CD4-positive, alpha-beta T cell treated with Interleukin-4 for 4 hours (primary cell): ENCODE measurements at places on chromosomes 3 and 15.

DNA sequence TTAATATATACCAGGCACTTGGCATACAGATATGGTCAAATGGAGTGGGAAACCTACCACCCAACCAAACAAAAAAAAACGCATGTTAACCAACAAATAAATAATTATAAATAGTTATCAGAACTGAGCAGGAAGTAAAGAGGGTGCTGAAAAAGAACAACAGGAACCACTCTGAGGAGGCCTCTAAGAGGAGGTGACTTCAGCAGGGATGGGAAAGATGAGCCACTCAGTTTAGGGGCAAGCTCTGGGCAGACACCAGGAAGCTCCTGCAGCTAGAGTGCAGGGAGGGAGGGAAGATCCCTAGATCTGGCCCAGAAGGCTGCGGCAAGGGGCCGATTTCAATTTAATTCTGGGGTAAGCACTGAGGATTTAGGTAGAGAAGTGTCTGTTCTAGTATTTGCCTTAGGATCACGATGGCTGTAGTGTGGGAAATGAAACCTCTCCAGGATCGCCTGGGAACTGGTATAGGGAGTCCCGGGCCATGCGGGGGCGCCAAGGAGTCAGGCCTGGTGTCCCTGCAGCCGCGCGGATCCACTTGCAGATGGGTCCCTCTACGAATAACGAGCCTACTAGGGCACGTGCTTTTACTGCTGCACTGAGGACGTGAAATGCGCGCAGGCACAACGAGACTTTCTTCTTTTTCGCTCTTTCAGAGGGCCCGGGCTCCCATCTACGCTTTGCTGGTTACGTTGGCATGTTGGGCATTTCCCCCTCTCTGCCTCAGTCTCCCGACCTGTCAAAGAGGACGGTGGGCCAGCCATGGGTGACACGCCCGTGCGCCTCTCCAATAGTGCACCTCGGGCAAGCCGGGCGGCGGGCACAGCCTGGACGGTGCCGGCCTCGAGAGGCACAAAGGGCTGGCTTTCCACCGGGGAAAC lies 1.5 kb upstream of the LIMD1 start:
- DNase-seq: peak; percentile 73

- DNase-seq: peak; percentile 20
These were observed 619 bp downstream of the ATXN7 start for GRCh38 chr3:63864008-63864964.

- DNase-seq: no peak
These were observed 13.7 kb downstream of the PAK6 start for GRCh38 chr15:40252438-40253166.

- no peak for DNase-seq
These were observed 49.5 kb downstream of the ABTB1 start for GRCh38 chr3:127722091-127722784.

GRCh38 chr3:193710286-193711165 lies 117.5 kb downstream of the OPA1 start:
- no peak for DNase-seq

GRCh38 chr3:150275941-150276340 lies 132.2 kb upstream of the TSC22D2 start:
- no peak for DNase-seq

GRCh38 chr15:76196269-76197231 lies 114.7 kb downstream of the ETFA start:
- no peak for DNase-seq
